ENCODE measurements at places on chromosomes 12 and 14. TPM values are rescaled to one million over a fixed set of nuclear protein-coding genes. Genes with fewer than 3 reads are reported as not detected.

The HCAR2 gene
- not detected for total RNA-seq

The TRMT5 gene
- total RNA-seq = 8.7 TPM

The PTGR2 gene
- total RNA-seq = 4.5 TPM

The PLEKHD1 gene
- total RNA-seq = 0.12 TPM

The CCDC177 gene
- not detected for total RNA-seq

The GPR84 gene
- total RNA-seq = not detected
